ENCODE measurements at places on chromosomes 11 and 22.

DNA sequence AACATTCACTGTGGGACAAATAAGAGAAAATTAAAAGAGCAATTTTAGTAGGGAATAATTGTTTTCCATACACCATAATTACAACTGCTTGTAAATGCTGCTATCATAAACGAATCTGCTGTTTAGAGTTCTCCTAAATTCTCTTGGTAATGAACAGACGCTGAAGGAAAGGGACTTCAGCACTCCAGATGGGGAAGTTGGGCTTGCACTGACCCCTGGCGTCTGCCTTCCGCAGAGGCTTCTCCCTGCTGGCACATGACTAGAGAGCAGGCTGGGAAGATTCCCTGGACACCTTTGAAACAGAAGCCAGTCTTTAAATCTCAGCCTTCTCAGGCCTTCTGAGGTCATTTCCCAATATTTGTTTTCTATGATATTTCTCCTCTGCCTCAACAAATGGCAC lies 84.1 kb downstream of the NXPE2 start:
- DNase-seq: no peak

DNA sequence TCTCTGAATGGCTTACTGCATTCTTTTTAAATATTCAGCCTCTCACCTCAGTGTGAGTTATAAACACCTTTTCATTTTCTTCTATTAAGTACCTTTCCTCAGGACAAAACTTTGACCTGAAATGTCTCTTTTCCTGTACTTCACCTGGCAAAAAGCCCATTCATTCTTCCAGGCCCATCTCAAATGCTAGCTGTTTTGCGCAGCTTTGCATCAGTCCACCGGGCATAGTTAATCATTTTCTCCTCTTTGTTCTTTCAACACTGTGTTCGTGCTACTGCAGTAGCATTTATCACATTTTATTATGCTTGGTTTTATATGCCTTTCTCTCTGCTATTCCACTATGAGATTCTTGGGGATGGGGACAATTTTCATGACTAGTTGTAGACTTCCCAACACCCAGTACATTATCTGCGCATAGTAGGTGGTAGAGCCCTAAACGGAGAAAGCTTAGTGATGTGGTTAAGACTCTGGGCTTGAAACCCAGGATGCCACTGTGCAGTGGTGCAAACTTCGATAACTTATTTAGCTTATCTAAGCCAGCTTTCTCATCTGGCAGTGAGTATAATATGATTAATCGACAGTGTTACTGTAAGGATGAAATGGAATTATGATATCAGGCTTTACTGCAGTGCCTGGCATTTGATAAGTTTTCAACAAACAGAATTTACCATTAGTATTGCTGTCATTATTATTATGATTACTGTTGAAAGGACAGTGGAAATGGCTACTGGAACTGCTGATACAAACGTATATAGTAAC lies 695.7 kb downstream of the NELL1 start:
- DNase-seq: no peak

GRCh38 chr11:114197799-114198500 lies 98.2 kb upstream of the NNMT start:
- no peak for DNase-seq

DNA sequence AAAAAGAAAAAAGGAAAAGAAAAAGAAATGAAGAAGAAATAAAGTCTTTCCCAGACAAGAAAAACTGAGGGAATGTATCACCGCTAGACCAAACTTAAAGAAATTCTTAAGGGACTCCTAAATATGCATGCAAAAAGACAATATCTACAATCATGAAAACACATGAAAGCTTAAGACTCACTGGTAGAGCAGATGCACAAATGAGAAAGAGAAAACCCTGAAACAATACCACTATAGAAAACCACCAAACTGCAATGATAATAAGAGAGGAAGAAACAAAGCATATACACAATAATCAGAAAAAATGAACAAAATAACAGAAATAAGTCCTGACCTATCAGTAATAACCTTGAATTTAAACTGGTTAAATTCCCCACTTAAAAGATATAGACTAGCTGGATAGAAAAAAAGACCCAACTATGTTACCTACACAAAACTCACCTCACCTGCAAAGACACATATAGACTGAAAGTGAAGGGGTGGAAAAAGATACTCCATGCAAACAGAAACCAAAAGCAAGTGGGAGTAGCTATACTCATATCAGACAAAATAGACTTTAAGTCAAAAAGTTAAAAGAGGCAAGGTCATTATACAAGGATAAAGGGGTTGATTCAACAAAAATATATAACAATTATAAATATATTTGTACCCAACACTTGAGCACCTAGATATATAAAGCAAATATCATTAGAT lies 61.3 kb upstream of the NARS2 start:
- no peak for DNase-seq

DNA sequence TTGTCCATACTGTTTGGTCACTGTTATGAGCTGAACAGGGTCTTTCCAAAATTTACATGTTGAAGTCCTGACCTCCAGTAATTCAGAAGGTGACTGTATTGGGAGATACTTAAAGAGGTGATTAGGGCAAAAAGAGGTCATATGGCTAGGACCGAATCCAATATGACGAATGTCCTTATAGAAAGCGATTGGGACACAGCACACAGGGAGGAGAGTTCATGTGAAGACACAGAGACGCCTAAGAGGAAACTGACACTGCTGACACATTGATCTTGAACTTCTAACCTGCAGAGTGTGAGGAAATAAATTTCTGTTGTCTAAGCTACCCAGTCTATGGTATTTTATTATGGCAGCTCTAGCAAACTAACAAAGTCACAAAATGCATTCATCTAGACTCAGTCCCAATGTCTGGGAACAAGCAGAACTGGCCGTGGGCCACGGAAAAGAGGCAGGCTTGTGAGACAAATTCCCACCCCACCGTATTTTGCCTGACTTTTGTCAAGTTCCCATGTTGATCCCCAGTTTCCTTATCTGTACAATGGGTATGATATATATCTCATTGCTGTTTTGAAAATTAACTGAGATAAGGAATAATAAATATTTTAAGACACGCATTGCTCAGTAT lies 295.0 kb downstream of the NTM start:
- DNase-seq: no peak

DNA sequence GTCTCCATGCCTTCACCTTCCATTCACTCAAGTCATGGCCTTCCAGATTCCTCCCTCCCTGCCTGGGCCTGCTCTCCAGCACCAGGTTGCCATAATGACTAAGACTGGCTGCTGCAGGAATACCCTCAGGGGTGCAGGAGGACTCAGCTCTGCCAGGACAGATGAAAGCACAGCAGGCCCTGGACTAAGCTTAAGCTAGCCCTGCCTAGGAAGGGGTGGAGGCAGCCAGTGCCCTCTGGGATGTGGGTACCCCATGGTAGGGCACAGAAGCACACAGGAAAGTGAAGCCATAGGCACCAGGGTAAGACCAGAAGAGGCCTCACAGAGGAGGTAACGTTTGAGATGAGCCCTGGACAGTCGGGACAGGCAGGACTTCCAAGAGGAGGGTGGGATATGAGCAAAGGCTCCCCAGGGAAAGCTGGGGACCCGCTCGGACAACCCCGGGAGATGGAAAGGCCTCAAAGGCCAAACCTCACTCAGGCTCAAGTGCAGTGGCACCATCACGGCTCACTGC lies 3.0 kb upstream of the RIN1 start:
- DNase-seq: no peak

DNA sequence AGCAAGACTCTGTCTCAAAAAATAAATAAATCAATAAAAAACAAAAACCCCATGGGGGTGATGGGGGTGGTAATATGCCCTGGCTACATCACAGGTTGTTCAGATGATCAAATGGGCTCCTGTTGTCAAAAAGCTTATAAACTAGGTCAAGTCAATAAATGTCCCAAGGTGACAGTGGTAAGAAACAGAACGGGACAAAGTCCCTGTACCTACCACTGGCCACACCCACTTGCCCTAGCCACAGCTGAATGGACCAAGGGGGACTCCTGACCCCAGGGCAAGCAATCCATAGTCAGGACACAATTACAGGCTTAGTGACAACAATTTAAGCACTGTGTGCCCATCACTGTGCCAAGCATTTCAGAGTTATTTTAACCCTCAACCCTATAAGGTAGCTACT lies 6.0 kb downstream of the NAGA start:
- no peak for DNase-seq

DNA sequence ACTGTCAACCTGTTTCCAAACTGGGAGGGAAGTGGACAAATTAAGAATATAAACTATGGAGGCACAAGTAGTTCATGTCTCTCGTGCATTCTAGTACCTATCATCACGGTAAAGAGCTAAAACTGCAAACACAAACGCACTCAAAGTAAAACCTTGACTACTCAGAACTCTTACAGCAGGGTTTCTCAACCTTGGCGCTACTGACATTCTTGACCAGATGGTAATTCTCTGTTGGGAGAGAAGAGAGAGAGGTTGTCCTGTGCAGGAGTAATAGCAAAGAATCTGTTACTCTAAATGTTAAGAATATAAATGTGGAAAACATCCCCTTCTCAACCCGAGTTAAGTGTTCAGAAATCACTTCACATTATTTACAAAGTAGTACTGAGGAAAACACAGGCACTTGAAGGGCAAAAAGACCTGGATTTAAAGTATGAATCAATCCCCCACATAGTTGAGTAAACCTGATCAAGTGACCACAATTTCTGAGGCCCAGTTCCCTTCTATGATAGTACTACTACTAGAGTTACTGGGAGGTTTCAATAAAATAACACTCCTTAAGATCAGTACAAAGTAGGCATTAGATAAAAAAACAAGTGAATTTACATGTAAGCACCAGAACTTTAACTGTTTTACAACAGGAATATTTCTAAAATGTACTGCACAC lies 73.1 kb upstream of the ARHGAP32 start:
- DNase-seq: no peak

- no peak for DNase-seq
Observed at GRCh38 chr11:67306769-67307544, 3.6 kb downstream of the SSH3 start.

GRCh38 chr22:45553351-45554039 lies 50.8 kb downstream of the FBLN1 start:
- peak; percentile 30 for DNase-seq

DNA sequence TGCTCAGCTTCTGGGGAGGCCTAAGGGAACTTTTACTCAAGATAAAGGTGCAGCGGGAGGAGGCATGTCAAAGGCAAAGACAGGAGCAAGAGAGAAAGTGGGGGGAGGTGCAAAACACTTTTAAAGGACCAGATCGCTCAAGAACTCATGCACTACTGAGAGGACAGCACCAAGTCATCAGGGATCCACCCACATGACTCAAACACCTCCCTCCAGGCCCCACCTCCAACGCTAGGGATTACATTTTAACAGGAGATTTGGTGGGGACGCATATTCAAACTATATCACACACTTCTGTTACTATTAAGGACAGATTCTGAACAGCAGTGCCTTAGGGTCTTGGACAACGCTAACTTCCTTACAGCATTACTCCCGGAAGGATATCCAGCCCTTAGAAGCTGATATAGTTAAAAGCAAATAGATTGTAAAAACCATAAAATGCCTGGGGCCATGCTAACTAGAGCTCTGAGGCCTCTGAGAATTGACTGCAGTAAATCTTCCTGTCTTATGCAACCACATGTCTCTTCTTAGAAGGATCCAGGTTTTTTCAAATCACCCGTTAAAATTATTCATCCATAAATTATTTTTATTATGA lies 16.7 kb upstream of the ZC3H12C start:
- DNase-seq: no peak

GRCh38 chr11:11806074-11806473 lies 35.7 kb upstream of the USP47 start:
- no peak for DNase-seq

DNA sequence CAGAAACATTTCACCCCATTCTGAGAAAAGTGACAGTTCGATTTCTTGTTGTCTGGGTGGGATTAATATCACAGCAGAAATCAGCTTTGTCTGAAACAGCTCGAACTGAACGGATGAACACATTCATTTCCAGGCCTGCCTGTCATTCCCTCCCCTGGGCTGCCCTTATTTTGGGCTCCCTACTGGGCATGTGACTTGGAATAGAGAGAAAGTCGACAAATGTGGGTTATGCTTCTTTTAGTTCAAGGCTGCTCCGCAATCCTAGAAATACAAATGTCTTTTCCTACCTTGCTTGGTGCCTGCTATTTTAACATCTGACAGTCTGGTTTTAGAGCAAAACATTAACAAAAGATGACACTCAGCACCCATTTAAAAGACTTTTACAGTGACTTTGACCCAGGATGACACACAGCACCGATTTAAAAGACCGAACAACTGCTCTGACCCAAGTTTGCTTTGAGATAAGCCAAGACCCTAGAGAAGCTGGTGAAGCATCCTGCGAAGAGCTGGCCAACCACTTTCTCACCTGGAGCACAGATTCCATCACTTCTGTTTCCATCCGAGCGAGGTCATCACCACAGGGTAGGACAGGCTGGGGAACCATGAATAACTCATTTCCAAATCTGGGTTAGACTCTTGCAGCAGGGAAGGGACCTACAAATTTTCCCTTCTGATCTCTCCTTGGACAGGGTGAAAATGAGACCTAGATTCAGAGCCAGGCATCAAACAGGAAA lies 13.1 kb downstream of the CLMP start:
- no peak for DNase-seq

- DNase-seq: no peak
Observed at GRCh38 chr22:48500471-48501230, 1327.0 kb downstream of the BRD1 start.

- no peak for DNase-seq
Observed at GRCh38 chr11:10763766-10764165, 12.7 kb downstream of the CTR9 start.

DNA sequence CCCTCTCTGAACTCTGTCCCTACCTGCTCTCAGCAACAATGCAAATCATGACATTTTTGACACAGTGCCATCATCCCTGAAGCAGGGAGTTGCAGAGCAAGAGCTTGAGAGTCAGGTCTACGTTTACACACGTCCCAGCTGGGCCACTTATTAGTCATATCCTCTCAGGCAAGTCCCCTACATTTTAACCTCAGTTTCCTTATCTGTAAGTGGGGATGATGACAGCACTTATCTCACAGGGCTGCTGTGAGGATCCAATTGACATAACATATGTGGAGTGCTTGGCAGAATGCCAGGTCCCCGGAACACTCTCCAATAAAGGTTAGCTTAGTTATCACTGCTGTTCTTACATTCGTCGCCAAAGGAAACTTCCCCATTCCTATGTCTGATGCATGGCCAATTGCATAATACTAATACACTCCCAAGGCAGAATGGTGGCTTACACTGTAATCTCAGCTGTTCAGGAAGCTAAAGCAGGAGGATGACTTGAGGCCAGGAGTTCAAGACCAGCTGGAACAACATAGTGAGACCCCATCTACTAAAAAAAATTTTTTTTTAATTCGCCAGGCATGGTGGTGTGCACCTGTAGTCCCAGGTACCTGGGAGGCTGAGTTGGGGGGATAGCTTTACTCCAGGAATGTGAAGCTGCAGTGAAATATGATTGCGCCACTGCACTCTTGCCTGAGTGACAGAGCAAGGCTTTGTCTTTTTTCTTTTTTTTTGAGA lies 16.6 kb downstream of the ASCC2 start:
- DNase-seq: peak; percentile 18

- DNase-seq: no peak
Observed at GRCh38 chr22:30555282-30556210, 9.0 kb upstream of the SEC14L6 start.

All from CD4-positive, alpha-beta T cell treated with Interleukin-2 at 100 ng/mL for 4 hours (primary cell).